Placental pericyte (primary cell): ENCODE measurements at places on chromosomes 5 and 9. TPM values are rescaled to one million over a fixed set of nuclear protein-coding genes. Genes with fewer than 3 reads are reported as not detected.

Gene ALDH1A1
- total RNA-seq: 0.29 and 3.5 TPM in 2 replicates

Gene ERGIC1
- 73.3 and 166 TPM in 2 replicates for total RNA-seq

Gene GTF3C5
- 46.2 and 56.7 TPM in 2 replicates for total RNA-seq

Gene SPATA31E1
- total RNA-seq: not detected in 2 replicates

Gene GALNT12
- total RNA-seq: 2.9 and 23.6 TPM in 2 replicates

Gene ADAMTSL2
- 0.57 and 17.7 TPM in 2 replicates for total RNA-seq

Gene NEK6
- total RNA-seq: 38.4 and 78.6 TPM in 2 replicates

Gene CBY3
- 0.29 TPM in 1 of 2 replicates, not detected in the other for total RNA-seq
